ENCODE measurements at places on chromosomes 2 and 18.

DNA sequence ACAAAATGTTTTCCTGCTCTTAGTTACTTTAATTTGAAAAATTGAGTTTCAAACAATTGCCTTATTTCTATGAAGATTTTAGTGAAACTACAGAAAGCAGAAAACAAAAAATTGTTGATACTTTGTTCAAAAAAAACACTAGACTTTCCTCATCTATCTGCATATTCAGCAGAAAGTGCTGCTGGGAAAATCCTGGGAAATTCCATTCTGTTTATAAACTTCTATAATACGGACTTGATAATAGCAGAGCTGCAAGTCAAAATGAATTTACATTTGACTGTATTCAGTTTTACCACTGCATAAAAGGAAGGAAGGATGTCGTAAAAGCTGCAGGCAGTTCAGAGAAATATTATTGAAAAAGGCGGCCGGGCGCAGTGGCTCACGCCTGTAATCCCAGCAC is 24.9 kb upstream of the ERICH2 start:
- no peak for DNase-seq

GRCh38 chr2:115161771-115162493 is 719.5 kb downstream of the DPP10 start:
- DNase-seq: no peak

DNA sequence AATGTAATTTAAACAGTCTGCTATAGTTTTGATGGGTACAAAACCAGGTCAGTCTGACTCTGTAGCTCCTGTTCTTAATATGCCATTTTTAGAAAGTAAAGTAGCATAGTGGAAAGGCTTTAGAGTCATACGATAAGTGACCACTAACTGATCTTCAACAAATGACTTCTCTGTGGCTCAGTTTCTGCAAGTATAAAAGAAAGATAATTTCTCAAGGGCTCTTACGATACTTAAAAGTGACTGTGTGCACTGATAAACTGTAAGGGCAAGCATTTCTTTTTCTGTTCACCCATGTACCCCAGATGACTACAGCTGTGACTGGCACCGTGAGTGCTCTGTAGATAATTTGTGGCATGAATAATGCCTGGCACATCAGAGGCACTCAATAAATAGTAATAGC is 178.7 kb downstream of the LCLAT1 start:
- DNase-seq: no peak

DNA sequence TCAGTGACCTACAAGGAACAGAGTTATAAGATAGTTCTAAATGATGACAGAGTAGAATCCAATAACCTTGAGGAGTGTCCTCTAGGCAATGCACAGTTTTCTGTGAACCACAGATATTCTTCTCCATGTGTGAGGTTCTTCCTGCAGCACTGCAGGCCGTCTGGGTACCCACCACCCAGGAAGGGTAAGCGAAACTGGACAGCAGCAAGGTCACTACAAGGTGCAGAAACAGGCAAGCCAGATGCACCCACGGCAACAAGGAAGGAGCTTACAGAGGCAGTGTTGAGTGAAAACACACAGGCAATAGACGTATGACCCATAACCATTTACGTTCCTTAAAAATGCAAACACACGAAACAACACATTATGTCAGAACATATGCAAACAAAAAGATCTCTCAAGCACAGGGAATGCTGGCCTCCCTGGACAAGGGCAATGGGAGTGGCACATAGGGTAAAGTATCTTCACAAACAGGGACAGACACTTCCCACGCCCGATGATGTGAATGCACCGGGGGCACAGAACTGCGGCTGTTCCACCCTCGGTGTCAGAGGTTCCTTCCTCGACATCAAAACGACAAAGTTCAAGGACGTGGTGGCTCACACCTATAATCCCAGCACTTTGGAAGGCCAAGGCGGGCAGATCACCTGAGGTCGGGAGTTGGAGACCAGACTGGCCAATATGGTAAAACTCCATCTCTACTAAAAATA is 84.1 kb downstream of the NDUFA10 start:
- DNase-seq: no peak

DNA sequence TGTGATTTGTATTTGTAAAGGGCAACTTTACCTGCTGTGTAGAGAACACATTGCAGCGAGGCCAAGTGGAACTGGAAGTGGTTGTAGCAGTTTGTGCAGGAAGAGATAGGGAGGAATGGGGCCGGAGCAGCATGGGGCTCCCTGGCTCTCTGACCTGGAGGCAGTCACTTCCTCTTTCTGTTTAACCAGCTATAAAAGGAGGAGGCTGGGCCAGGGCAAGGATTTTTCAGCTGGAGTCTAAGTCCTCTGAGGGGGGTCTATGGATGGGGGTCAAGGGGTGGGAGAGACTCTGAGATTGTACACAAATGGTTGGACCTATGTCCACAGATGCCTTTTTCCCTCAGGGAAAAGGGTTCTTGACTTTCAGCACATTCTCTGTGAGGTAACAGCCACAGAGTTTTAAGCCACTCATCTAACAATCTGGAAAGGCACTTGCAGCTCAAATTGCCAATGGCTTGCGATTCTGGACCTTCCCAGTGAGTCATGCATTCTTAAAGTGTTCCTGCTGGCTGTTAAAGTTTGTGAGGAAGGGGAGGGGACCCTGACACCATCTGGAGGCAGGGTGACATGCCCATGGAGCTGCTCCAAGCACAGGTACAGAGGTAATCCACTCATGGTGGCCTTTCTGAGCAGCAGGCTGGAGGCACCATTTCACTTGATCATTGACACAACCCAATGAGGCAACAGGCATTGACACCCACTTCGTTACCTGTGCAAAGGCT is 347.0 kb downstream of the CYRIA start:
- no peak for DNase-seq

- DNase-seq: no peak
Observed at GRCh38 chr2:140880573-140880972, 1250.2 kb downstream of the LRP1B start.

- DNase-seq: no peak
Observed at GRCh38 chr2:43475922-43476321, 119.9 kb downstream of the THADA start.

- DNase-seq: no peak
Observed at GRCh38 chr2:196983934-196984333, 57.4 kb upstream of the PGAP1 start.

GRCh38 chr2:180130403-180130802 is 123.3 kb upstream of the CWC22 start:
- DNase-seq: no peak

DNA sequence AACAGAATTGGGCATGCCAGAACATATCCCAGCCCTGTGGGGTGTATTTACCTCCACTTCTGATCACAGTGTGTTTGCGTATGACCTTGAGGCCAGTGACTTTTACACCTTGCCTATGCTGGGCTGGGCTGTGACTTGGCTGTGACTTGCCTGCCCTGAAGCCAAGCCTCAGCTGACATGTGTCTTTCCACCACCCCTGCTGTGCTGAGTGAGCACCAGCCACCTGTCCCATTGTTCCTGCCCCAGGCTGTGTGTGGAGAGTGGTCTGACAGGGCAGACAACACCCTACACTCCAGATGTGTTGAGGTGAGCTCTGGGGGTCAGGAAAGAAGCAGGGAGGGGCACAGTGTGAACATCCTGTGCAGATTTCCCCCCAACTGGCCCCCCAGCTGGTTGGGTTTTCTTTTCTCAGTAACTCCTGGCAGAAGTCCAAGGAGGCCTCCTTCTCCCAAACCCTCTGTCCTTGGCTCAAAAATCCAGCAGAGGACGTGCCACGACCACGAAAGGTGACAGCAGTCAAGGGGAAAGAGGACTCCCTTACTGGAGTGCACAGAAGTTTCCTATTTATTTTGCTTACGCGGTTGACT is 5.1 kb upstream of the STEAP3 start:
- DNase-seq: no peak

DNA sequence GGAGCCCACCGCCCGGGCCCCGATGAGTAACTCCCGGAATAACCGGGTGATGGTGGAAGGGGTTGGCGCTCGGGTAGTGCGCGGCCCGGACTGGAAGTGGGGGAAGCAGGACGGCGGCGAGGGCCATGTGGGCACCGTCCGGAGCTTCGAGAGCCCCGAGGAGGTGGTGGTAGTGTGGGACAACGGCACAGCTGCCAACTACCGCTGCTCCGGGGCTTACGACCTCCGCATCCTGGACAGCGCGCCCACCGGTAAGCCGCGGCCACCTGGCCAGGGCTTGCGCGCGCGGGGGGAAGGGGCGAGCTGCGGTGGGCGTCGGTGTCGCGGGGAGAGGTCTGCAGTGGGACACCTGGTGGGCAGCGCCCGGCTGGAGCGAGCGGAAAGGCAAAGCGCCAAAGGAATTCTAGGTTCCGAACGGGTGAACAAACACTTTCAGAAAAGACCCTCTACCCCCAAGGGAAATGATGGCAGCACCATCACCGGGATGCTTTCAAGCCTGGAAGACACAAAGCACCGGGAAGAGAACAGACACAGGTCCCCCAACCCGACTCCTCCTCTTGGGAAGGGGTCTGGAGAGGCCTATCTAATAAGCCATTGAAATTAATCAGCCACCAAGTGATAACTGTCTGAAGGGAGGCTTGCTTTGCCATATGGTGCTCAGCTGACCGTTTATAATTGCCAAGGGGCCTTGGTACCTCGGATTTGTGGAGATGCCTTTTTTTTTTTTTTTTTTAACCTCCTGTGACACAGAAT is 1.1 kb downstream of the MIB1 start:
- DNase-seq: no peak

- no peak for DNase-seq
Observed at GRCh38 chr2:8059255-8059654, 622.6 kb upstream of the ID2 start.

DNA sequence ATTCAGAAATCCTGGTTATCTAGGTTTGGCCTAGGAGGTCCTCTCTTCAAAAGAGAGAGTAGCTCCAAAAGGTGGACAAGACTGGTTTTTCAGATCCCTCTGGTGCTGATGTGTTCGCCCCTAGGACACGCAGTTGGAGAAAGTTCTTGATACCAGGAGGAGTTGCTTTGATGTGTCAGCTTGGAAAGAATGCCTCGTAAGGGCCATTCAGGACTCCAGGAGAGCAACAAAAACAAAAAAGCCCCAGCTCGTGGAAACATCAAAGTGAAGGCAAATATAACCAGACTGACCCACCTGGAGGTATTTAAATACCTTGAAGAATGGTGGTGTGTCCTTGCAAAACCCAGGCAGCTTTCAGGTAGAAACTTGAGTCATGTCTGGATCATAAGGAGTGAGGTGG is 12.5 kb upstream of the LBH start:
- DNase-seq: no peak

DNA sequence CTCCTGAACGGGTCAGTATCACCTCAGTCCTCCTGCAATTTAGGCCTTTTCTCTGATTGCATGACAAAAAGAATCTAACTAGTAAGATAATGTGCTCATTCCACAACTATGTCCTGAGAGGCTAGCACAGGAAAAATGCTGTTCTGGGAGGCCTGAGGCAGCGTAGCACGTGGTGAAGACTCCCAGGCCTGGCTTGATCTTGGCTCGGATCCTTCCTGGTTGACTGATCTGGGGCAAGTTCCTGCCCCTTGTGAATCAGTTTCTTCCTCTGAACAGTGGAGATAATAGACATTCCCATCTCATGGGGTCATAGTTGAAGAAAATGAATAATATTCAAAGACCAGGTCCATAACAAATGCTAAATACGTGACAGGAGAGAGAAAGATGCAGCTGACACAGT is 12.3 kb downstream of the FBLN7 start:
- DNase-seq: no peak

DNA sequence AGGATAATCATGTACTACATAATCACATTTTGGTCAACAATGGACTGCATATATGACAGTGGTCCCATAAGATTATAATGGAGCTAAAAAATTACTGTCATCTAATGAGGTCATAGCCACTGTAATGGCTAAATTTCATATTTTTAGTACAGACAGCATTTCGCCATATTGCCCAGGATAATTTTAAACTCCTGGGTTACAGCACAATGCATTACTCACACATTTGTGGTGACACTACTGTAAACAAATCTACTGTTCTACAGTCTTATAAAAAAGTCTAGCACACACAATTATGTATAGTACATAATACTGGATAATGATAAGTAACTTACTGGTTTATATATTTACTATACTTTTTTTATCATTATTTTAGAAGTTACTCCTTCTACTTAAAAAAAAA is 12.8 kb downstream of the EIF2AK2 start:
- no peak for DNase-seq

GRCh38 chr2:22999951-23000350 is 385.0 kb upstream of the KLHL29 start:
- DNase-seq: no peak

GRCh38 chr2:153165021-153165420 is 313.5 kb downstream of the RPRM start:
- no peak for DNase-seq

DNA sequence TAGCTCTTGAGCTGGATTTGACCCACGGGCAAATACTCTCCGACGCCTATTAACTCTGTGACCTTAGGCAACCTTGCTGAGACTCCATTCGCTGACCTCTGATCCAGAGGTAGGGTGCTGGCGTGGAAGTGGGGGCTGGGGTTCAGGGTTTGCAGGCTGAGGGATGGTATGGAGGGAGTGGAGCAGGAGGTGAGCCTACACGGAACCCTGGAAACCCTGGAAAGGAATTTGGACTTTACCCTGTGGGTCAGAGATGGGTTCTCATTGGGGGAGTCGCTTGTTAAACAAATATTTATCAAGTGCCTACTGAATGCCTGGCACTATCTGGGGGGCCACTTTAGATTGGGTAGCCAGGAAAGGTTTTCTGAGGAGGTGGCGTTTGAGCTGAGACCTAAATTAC is 58.2 kb upstream of the FZD7 start:
- DNase-seq: no peak

DNA sequence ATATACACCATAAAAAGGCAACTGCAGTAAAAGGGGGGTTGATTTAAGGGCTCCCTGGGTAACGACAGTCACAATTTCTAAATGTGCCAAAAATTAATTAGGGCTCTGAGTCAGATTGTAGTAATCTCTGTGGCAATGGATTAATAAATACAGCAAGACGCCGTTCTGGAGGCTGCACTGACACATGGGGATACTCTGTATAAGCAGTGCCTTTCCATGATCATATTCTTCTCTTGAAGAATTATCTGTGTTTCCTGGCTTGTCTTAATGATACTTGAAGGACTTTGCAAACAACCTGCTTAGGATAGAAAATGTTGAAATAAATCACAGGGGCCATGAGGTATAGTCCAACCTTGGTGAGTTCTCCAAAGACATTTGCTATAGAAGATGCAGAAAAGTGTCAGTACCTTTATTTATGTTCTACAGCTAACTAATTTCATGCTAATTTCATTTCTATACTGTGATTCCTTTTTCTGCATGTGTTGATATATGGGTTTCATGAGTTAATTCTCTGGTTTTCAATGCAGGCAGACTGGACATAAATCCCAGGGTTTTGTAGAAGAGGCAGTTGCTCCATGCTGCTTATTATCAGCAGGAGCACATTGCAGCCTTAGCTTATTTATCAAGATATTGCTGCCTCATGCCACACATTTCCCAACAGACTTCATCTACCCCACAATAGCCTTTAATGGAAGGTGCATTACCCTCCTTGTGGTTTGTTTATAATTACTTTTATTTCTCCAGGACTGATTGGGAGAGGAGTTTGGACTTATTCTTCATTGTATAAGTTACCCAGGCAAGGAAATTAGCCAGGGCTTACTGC is 54.8 kb downstream of the HNMT start:
- DNase-seq: no peak

Data from caudate nucleus (tissue), 63 donors.